ENCODE measurements at places on chromosomes 5 and 9.

- peak; percentile 33 for DNase-seq
Observed at GRCh38 chr5:128038643-128039042, 44.9 kb upstream of the SLC12A2 start.

DNA sequence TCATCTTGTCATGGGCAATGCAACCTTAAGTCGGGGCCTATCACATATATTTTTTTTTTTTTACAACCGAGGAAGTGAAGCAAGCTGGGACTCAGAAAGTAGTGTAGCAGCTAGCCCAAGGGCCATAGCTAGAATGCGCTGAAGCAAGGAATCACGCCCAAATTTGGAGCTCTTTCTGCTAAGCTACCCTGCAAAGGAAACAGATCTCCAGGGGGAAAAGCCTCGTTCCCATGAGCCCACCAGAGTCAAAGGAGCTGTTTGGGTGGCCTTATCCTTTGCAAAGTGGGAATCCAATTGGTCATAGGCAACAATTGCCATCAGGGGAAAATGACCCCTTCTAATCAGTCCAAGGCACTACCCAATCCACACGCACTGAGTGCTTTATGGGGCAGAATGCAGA is 390.4 kb downstream of the EBF1 start:
- no peak for DNase-seq

DNA sequence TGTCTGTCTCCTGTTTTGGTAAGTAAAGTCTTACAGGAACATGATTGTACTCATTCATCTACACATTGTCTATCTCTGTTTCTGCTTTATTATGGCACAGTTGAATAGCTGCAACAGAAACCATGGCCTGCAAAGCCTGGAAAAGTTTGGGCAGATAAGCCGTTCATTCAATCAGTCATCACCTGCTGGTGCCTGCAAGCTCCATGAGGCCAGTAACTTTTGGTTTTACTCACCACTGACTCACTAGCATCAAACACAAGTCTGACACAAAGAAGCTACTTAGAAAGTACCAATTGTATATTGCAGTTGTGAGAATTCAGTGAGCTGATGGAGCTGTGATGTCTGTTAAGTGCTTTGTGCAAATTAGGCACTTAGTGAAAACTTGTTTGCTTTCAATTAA is 373.6 kb upstream of the SGCD start:
- DNase-seq: no peak

GRCh38 chr5:174734571-174735497 is 10.5 kb downstream of the MSX2 start:
- DNase-seq: no peak

DNA sequence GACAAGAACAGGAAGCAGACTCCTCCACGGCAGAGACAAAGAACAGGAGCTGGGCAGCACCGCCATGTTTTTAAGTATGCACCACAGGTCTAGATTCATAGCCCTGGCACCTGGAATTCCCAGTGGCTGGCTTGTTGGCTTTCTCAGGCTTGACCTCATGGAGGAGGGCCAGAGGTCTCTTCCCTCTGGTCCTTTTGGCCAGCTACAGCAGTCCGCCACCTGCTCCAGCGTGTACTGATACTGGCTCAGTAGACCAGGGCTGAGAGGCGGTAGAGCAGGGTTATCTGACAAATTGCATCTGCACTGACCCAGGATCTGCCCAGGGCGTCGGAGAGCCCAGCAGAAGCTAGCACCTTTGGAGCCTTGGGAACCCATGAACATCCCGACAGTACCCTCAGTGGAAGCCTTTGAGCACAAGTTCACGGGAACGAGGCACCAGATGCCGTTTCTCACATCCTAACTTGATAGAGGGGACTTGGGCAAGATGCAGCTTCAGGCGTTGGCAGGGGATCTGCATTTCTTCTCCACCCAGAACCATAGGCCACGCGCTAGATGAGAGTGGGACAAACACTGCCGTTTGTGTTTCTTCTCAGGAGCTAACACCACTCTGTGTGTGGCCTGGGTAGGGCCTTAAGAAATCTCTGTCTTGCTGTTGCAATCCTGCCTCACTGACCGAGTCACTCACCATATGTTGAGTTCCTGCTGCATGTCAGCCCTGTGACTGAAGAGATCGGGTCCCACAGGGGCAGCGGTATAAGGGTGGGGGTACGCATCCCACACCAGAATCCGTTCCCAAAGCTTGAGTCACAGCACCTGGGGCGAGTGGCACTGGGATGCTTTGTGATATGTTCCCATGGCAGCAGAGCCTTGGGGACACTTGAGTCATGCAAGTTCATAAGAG is 90.3 kb upstream of the OTULINL start:
- no peak for DNase-seq

DNA sequence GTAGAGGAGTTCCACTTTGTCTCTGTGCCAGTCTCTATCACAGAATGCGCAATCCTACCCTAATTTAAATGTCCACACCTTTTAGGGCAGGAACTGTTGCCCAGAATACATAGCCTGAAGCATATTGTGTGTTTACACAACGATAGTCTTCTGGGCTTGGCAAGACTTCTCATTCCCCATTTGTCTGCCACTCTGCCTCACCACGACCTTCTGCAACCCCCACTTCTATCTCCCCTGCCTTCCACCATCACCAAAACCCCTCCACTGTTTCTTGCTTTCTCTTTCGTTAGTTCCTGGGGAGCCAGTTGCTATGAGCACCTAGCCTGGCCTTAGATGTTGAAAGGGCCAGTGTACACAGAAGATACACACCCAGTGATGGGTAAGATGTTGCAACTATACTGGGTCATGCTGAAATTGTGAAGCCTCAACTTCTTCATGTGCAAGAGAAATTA is 883 bp upstream of the RNF145 start:
- peak; percentile 71 for DNase-seq

- no peak for DNase-seq
Observed at GRCh38 chr5:169442403-169442874, 141.1 kb upstream of the SPDL1 start.

- no peak for DNase-seq
Observed at GRCh38 chr5:167579693-167580055, 711.8 kb upstream of the WWC1 start.

DNA sequence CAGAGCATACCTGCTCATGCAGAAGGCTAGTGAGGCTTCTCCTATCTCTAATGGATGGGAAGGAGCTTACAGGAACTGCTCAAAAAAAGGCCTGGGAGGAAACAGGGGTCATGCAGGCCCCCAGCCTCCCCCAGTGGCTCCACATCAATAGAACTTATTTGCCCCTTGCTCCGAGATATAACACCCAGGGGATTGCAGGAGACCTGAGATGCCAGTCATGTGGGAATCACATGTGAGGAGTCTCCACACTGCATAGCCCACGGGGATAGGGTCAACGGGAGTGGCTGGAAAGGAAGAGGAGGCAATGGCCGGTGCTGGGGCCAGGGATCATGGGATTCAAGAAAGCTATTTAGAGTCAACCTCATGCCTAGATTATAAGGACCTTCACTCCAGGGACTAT is 76.2 kb downstream of the NRG2 start:
- DNase-seq: no peak

- no peak for DNase-seq
Observed at GRCh38 chr5:1779021-1779680, 20.5 kb downstream of the MRPL36 start.

DNA sequence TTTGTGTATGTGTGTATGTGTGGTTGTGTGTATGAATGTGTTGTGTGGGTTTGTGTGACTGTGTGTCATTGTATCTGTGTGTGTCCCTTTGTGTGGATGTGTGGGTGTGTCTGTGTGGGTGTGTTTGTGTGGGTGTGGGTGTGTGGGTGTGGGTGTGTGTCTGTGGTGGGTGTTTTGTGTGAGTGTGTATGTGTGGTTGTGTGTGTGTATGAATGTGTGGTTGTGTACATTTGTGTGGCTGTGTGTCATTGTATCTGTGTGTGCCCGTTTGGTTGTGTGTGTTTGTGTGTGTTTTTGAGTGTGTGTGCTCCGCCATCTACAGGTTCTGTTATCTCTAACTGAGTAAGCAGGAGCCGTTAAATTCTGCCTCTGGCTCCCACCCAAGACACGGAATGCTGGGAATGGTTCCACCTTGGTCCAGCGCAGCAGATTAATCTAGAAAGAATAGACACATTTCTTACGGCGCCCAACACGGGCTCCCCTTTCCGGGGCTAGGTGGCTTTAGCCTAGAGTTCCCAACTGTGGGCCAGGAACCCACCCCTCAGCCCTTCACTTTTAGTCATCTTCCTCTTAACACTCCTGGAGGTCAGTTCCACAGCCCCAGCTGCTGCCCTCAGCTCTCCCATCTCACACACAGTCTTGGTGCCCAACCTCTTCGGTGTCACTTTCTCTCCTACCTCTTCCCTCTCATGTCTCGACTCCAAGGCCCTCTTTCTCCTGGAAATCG is 197.1 kb downstream of the TTLL11 start:
- DNase-seq: no peak

- DNase-seq: no peak
Observed at GRCh38 chr9:34252016-34252415, 73.2 kb downstream of the UBAP1 start.

- DNase-seq: no peak
Observed at GRCh38 chr5:45695804-45696156, 400 bp downstream of the HCN1 start.

DNA sequence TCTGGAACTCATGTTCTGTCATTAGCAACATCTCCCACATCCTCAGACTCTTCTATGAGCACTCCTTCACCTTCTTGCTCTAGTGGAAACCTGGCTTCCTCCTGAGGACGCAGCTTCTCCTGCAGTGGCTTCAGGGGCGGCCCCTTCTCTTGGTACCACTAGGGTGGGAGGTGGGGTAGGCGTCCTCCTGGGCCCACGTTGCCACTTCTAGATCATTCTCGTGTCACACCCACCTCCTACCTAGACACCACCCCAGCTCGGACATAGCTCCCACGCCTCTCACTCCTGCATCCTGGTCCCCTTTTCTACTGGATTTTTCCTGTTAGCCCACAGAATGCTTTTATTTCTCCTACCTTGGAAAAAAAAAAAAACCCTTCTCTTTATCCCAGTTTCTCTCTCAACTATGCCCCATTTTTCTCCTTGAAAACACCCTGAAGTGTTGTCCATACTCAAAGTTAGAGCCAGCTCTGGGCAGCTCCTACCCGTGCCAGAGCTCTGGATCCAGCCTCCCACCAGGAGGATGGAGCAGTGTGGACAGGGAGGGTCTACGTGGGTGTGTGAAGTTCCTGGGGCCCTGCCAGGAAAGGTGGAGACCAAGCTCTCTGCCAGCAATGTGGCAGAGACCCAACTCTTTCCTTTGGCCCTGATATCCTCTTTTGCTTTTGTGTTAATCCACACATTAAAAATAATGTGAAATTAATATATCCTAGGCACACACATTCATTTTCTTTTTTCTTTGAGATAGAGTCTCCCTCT is 179.2 kb downstream of the HSPA4 start:
- DNase-seq: no peak

DNA sequence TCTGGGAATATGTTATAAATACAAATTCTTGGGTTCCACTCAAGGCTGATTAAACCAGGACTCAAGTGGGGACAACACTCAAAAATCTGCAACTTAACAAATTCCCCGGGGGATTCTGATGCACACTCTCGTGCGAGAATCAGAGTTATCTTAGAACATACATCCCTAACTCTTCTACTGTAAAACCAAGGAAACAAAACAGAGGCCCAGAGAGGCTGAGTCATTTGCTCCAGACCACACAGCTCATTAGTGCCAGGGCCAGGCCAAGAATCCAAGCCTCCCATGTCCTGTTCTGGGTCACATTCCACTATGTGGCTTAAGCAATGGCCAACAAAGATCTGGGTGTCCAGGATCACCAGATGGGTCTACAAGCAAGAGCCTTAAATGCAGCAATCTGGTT is 166.0 kb downstream of the ADAMTS12 start:
- no peak for DNase-seq

DNA sequence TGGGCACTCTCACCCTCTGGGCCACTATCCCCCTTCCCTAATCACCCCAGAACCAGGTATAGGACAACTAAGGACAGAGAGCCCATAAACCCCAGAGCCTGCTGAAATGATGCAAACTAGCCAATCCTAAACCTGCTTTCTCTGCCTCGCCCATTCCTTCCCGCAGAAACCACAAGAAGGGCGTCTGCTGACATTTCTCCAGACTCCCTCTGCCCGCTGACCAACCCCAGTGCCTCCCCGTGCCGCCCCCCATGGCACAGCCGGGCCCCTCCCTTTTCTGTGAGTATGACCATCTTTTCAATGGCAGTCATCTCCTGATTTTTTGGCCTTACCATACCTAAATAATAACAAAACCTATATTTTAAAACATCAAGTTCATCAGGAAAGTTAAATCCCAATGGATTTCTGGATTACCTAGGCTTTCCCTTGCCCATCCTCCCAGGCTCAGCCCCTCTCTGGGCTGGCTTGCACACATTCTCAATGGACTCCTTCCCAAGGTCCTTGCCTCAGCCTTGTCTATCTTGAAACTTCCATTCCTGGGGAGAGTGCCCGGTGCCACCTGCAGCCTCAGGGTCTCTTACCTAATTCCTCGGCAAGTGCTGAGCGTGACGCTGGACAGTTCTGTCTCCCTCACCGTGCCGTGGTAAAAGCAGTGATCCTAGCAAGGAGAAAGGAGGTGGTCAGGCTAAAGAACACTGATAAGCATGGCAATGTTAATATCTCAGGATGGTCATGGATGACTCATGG is 45.2 kb downstream of the ADAM19 start:
- DNase-seq: no peak

- DNase-seq: peak; percentile 83
Observed at GRCh38 chr9:111759762-111760639, 34.7 kb downstream of the SHOC1 start.

- no peak for DNase-seq
Observed at GRCh38 chr9:107397076-107398044, 92.2 kb downstream of the KLF4 start.

DNA sequence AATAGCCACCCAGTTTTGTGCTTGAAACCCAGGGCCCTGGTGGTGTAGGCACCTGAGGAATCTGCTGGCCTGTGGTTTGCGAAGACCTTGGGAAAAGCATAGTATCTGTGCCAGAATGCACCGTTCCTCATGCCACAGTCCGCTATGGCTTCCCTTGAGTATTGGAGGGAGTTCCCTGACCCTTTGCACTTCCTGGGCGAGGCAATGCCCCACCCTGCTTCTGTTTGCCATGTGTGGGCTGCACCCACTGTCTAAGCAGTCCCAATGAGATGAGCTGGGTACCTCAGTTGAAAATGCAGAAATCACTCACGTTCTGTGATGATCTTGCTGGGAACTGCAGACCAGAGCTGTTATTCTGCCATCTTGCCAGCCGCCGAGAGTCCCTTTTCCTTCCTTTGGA is 483.5 kb downstream of the AGTPBP1 start:
- no peak for DNase-seq

DNA sequence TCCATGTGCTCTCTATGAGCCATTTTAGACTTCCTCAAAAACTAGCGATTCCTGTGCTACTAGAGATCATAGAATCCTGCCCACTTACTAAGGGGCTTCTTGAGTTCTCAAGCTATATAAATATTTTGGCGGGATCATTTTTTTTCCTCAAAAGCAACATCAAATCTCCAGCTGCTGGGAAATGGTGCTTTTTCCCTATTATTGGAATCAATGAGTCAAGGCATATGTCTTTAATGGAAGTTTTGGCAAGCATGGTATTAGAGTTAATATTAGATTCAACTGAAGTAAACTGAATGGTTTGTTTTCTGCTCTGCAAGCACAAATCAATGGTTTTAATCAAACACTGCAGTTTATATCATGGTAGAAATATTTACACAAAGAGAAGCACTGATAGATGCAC is 369.9 kb upstream of the PTGER4 start:
- DNase-seq: no peak

GRCh38 chr5:54491326-54491725 is 26.2 kb upstream of the SNX18 start:
- DNase-seq: no peak
